ENCODE measurements at places on chromosomes 12 and 14.

- no peak for DNase-seq
Measured at GRCh38 chr14:55458800-55459515, 18.5 kb upstream of the TBPL2 start.

DNA sequence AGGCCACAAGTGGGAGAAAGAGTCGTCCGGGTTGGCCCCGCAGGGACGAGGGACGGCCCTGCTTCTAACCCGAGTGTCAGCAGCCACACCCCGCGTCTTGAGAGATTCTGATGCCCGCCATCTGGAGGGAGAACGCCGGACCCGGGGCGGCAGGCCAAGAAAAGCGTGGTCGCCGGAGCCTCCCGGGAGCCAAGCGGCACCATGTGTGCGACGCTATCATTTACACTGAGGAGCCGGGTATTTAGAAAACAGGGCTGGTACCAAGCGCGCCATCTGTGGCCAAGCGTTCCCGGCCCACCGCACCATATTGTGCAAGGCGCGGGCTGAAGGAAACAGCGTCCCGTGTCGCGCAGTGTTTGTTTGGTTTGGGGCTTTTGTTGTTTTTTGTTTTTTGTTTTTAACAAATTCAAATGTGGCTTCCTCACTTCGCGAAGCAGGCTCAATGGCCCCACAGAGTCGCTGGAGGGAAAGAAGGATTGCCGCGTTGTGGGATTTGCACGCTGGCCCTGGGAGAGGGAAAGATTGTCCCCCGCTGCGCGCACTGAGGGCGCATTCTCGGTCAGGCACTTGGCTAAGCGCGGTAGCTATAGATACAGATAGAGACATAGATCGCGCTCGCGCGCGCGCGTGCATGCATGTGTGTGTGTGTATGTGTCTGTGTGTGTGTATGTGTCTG, 153.8 kb downstream of the BCL11B start:
- no peak for DNase-seq

GRCh38 chr12:89038831-89039512, 313.3 kb downstream of the DUSP6 start:
- DNase-seq: no peak

- DNase-seq: no peak
Measured at GRCh38 chr14:96400495-96400894, 8.6 kb downstream of the AK7 start.

- DNase-seq: no peak
Measured at GRCh38 chr12:124412646-124413015, 117.7 kb downstream of the RFLNA start.

DNA sequence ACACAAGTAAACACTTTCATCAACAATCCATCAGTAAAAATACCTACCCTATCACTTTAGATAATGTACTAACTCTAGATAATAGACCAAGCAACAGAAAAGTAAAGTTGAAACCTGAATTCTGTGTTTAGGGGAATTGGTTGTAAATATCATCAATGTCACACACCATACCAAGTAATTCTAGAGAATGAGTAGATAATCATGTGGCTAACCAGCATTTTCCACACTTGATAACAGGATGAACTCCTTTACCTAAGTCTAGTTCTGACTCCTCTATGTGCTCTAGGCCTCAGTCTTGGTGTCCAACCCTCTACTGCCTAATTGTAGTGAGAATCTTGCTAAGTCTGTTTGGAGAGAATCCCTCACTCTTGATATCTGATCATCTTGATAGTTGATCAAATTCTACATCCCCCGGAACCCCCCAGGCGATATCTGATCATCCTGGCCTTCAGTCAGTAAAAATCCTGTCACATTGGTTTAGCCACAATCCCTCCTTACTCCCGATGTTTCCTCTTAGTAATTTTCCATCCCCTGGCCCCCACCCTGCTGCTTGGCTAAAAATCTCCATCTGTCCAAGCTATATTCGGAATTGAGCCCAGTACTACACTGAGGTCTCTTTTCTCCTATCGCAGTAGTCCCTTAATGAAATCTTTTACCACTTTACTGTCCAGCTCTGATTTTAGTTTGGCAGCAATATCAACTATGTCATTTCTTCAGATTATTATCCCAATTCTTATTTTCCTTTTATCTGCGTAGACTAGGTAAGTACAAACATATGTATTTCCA, 3.4 kb upstream of the SLCO1A2 start:
- no peak for DNase-seq

- DNase-seq: no peak
Measured at GRCh38 chr14:23432946-23433345, 2.5 kb downstream of the MYH7 start.

DNA sequence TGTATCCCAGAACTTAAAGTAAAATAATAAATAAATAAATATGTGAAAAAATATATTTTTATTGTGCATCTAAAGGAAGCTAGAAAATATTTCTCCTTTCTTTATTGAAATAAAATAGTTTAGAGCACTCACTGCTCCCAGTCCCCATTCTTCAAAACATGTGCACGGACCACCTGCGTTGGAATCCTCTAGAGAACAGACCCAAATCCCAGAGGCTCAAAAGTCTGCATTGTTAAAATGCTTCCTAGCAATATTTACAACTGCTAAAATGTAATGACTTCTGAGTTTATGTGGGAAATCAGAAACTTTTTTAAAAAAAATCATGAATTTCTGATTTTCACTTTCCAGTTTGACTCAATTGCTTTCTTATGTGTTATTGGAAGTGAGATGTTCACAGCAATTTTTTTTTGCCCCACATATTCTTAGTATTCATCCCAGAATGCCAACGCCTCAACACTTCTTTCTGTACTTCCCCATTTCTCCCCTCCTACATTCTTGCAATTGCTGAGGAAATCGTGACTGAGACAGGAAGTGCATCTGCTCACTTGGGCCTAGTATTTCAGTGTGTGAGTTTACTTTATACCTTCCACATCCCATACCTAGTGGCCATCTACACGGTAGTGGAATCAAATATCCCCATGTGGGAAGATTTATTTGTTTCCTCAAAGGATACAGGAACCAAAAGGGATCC, 116.0 kb upstream of the FLRT2 start:
- DNase-seq: no peak

DNA sequence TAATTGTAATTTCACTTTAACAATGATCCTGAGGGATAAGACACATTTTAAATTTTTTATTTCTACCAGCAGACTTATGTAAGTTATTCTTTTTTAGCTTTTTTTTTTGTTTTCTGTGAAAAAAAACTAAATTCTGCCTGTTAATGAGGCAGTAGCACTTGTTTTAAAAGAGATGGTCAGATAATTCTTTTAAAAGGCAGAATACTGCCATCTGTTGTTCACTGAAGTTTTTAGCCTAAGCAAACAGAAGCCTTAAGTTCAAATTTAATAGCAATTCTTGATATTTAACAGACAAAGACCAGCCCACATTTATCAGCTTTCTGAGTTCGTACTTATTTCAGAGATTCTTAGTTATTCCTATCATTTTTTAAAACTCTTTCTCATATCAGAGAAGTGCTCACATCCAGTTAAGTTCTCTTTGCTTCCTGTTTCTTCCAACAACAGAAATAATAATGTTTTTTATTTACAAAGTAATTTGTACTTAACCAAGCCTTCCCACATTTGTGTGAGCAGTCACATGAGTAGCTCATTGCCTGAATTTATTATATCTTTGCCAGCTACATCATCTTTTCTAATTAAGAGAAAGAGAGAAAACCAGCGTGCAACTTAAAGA, 93.4 kb upstream of the SLCO1C1 start:
- no peak for DNase-seq

DNA sequence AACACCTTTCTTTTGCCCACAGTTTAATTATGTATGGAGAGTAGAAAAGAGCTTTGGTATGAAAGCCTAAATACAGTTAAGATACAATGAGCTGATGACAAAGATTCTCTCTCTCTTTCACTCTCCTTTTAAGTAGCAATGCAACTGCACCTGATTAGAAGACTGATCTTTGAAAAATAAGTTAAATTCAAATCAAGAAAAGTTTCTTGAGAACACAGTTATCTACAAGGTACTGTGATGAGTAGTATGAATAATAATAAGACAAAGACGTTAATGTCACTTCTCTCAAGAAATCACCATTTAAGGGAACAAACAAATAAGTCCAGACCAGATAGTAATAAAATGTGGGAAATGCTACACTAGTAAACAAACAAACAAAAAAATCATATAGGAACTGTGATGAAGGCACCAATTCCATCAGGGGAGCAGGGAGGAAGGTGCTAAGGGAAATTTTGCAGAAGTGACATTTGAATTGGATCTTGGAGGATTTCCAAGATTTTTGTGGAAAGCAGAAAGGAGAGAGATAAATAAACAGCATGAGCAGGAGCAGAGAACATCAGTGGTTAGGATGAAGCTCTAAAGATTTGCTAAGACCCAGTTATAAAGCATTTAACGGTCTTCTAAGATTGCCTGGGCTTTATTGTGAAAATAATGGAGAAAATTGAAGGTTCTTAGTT, 65.2 kb upstream of the STK38L start:
- no peak for DNase-seq

DNA sequence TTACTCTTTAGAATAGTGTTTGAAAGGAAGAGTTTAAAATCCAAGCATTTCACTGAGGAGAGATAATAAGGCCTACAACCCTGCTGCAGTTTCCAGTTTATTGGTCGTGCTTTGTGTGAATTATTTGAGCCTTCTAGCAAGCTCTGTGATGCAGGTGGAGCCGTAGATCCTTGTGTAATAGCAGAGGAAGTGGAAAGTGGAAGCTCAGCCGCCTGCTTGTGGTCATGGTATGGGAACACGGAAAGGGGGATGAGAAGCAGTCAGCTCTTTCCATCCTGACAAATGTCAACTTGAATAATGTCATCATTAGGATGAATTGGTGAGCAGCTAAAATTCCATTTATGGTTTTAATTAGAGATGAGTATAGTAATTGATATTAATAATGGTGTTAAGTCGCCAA, 29.1 kb downstream of the SYNE2 start:
- DNase-seq: no peak

GRCh38 chr14:75406102-75406501, 21.7 kb upstream of the JDP2 start:
- DNase-seq: no peak

- DNase-seq: no peak
Measured at GRCh38 chr14:94113490-94113889, 3.0 kb downstream of the IFI27 start.

DNA sequence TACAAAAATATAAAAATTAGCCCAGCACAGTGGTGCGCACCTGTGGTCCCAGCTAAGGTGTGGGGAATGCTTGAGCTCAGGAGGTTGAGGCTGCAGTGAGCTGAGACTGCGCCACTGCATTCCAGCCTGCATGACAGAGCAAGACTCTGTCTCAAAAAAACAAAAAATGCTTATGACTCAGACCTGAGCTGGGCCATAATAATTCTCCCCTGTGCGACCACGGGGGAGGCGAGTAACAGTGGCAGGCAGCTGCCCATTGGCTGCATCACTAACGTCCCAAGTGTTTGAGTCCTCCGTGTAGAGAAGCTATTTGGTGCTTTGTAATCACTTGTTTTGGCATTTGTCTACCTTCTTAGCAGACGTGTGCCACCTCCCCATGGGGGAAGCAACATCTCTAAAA, 24.9 kb downstream of the PSMC1 start:
- no peak for DNase-seq

DNA sequence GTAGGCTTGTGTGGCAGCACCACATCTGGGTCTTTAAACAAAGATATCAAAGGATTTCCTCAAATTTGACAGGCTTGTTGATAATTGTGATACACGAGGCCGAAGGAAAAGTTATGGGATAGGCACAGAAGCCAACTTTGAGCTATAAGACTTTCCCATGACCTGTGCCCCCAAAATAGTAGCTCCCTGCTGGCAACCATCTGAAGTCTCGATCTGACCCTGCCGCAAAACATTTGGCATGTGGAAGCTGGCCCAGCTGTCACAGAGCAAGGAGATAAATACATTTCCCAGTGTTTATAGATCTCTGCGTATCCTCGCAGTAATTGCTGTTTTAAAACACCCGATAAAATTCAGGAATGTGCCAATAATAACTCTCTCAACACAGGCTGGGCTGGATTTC, 26.4 kb upstream of the RGS6 start:
- DNase-seq: no peak

DNA sequence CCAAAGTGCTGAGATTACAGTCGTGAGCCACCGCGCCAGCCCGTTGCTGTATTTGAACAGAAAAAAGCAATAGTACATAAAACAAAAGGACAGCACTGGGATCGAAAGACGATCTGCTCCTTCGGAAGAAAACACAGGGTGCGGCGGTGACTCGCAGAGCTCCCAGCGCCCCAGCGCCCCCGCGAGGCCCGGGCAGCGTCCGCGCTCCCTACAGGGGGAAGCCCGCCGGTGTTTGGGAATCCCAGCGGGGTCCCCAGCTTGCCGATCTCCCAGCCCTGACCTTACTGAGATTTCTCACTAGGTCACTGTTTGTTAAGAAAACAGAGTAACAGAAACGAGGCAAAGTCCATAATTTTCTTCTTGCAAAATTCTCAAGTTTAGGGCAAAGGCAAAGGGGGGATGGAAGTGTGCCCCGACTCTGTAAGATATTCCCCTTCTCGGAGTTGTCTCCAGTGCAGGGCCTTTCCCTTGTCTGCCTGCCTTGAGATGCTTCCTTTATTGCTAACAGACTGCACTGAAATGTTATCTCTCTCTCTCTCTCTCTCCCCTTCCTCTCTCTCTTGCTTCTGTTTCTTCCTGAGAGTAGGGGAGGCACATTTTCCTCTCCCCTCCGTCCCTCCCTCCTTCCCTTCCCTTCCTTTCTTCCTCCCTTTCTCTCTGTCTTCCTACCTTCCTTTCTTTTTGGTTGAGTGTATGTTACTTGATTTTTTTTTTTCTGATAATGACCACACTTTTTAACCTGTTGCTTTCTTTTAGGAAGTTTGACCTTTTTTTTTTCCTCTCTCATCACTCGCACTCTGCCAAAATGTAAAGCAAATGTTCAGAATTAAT, 91.9 kb downstream of the TMEM30B start:
- no peak for DNase-seq

DNA sequence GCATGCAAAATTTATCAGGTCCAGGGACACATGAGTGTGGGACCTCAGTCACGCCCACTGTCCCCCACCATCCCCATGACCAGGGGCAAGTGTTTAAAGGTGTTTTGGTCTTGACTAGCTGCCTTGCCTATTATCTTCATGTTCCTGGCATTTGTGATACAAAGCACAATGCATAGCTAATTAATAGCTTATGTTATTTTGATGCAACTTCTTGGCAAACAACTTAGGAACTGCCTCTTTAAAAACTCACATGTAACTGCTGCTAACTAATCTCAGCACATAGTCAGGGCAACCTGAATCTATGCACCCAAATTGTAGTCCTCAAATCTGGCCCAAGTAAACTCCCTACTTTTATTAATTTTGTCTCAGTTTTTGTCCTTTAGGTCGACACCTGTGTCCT, 7.4 kb upstream of the OR6J1 start:
- no peak for DNase-seq

Data from cortex of kidney (tissue), 1 donor.